Astrocyte of the spinal cord (primary cell): ENCODE measurements at places on chromosomes 2 and 18.

- no peak for DNase-seq
Observed at GRCh38 chr2:134327367-134327766, 73.5 kb downstream of the MGAT5 start.

GRCh38 chr2:7844414-7844965, 837.4 kb upstream of the ID2 start:
- DNase-seq, result no peak

- no peak for DNase-seq
Observed at GRCh38 chr2:60317844-60318243, 235.6 kb downstream of the BCL11A start.

DNA sequence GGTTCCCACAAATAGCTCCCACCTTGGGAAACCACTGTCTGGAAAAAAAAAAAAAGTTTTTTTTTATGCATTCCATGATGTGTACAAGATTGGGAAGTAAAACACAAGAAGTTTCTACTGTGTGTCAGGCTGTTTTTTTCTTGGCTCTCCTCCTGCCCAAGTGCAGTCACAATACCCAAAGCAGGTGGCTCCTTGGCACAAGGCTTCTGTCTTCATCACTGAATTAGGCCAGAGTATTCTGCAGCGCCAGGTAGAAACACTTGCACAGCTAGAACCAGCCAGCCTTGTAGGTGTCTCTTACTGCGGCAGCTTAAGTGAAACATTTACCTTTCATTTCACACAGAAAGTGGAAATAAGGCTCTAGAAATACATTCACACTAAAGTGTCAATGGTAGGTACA, 23.8 kb upstream of the MAL start:
- no peak for DNase-seq

- no peak for DNase-seq
Observed at GRCh38 chr2:55947752-55948151, 24.2 kb upstream of the EFEMP1 start.

DNA sequence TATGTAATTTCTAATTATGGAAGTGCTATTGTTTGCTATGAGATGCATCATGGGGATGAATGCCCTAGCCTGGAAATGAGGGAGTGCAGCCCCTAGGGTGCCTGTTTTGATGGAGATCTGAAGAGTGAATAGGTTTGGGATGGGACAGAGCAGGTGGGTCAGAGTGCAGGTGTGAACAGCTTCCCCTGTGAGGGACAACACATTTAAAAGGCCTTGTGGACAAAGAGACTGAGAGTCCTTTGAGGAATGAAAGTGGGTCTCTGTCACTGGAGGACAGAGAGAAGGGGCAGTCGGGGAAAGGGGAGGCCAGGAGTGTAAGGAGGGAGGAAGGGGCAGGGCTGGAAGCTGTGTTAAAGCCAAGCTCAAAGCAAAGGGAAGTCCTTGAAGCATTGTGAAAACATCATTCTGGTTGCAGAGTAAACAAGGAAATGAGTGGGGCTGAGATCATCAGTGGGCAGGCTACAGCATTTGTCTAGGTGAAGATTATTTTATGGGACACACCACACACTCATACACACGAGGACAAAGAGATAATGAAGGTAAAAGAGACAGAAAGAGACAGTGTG, 877.6 kb downstream of the SLC4A3 start:
- peak; percentile 52 for DNase-seq

DNA sequence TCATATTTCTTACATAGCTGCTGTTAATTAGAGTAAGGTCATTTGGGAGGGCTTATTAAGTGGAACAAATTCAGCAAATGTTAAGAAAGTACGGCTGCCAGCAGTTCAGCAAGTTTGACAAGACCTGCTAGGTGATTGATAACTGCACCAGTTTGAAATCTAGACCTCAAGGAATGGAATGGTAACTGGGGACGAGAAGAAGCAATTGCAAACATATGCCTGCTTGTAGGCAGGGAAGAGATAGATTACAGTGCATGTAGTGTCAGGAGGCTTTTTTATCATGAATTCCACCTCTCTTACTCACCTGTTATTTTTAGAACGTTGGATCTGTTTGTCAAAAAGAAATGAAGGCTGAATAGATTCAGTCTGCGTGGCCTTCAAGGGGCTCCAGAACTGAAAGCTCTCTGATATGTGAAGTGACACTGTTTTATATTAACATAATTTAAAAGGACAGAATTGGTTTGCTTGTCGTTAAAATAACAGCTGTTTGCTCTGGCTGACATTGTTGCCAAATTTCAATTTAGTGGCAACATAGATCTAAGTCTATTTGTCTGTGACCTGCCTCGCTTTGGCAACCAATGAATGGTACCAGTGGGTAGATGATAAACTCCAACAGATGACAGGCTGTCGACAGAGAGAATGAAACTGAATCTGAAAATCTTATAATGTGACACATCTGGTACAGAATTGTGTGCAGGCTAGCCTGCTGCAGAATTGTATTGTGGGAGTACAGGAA, 199.3 kb downstream of the ZNF407 start:
- DNase-seq, result peak; percentile 49

- no peak for DNase-seq
Observed at GRCh38 chr2:201156640-201157039, 26.3 kb upstream of the CASP10 start.

- no peak for DNase-seq
Observed at GRCh38 chr2:50108245-50108644, 923.7 kb downstream of the NRXN1 start.

GRCh38 chr2:164335947-164336346, 285.3 kb downstream of the GRB14 start:
- no peak for DNase-seq

- DNase-seq, result no peak
Observed at GRCh38 chr2:12807907-12808810, 91.4 kb downstream of the TRIB2 start.

DNA sequence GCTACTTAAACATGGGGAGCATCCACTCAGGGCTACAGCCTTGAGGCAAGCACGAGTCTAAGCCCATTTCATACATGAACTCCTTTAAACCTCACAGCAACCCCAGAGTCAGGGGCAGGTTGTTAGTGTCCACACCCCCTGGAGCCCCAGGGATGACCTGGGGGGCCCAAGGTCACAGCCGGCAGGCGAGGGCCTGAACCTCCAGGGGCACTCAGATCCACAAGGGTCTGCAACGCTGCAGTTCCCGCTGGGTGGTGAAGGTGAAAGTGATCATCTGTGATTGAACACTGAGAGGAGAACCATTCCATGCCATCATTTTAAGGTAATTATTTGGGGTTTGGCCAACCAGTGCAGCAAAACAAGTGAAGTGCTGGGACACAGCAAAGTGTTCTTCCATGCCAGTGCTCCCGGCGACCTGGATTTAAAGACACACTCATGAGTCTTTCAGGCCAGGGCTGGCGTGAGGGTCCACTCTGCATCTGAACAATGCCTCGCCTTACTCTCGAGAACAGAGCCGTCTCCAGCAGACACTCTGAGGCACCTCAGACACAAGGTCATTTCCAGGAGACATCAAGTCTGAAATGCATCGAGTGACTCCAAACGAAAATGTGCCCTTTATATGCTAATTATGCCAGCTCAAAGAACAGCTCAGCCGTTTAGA, 61.6 kb upstream of the SNTG2 start:
- DNase-seq, result no peak

GRCh38 chr2:223594259-223594658, 7.9 kb downstream of the SCG2 start:
- DNase-seq, result no peak

DNA sequence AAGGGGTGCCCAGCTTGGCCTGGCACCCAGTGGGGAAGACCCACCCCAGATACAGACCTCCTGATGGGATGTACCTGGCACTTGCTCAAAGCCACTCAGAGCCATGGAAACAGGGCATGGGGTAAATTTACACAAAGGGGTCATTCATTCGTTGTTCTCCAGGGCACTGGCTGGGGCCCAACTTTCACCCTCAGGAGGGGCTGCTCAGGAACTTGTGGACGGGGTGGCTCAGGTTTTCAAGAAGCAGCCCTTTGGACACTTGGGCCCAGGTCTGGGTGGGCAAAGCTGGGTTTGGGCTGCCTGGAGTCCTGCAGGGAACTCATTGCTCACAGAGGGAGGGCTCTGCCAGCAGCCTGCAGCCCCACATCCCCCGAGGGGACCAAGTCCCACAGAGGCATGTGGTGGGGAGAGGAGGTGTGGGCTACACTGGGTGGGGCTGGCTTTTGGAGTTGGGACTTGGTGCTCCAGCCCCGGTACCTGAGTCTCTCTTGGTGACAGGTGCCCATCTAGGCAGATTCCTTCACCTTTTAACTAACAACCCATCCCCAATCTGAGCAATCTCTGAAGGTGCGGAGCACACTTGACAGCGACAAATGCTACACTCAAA, 172.3 kb downstream of the CELF4 start:
- no peak for DNase-seq
